ENCODE measurements at places on chromosomes 3 and 15.
A peak's percentile ranks its signal among the peaks of the same experiment; 100 is the strongest.

DNA sequence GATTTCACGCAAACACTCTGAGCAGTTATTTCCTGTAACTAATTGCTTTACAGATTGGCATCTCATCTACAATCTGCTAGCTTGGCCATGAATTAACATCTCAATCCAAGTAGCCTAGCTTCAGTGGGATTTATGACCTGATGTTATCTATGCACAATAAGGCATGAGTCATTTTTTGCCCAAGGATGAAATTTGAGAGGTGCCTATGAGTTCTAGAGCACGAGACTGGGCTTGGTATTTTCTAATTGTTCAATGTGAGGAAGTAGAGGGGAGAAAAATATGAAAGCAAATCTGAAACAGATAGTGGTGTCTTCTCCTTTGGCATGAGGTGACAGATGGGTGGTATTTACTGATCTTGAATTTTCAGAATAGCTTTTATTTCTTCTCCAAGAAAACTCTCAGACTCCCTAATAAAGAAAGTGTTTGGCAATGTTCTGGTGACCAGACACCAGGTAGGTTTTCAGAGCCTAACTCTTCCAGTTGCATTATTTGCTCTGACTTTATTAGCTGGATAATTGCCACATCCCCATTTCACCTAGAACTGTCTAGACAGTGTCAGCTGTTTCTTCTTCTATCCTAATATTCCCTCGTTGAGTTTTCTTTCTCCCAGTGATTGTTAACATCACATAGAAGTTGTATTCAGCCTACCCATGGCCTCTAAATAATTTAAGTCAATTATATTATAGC is 301.0 kb upstream of the UMPS start:
- DNase-seq, result no peak

GRCh38 chr15:88912500-88912921 is 668 bp downstream of the MFGE8 start:
- DNase-seq, result no peak

GRCh38 chr15:88274553-88275460 is 18.3 kb upstream of the NTRK3 start:
- no peak for DNase-seq

GRCh38 chr3:43081796-43082195 is 24.1 kb downstream of the POMGNT2 start:
- DNase-seq, result no peak

DNA sequence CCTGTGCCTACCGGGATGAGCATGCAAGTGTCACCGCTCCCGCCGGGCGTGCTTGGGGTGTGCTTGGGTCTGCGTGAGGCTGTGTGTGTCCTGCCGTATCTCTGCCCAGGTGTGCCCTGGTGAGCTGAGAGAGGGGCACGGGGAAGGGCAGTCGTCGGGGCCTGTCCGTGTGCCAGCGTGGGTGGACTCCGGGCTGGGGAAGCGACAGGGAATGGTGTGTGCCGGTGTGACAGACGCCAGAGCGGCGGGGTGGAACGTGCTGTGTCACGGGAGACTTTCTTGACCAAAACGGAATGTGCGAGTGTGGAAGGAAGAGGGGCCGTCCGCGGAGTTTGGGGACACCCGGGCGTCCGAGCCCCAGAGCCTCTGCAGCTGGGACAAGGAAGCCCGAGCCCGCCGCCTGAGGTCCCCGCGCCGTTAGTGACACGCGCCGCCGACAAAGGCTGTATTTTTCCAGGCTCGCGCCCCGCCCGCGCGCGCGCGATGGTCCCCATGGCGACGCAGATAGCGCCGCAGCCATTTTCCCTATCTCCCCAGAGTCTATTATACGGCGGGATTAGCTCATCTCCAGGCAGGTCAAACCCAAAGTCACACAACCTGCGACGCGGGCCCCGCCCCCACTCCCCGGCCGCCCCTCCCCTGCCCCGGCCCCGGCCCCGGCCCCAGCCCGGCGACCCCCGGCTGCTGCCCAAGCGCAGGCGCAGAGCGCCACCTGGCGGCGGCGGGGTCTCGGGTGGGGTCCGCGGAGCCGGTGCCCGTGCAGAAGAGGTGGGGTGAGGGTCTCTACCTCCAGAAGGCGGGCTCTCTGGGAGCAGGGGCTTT is 4.5 kb upstream of the GATA2 start:
- peak; percentile 46 for DNase-seq

DNA sequence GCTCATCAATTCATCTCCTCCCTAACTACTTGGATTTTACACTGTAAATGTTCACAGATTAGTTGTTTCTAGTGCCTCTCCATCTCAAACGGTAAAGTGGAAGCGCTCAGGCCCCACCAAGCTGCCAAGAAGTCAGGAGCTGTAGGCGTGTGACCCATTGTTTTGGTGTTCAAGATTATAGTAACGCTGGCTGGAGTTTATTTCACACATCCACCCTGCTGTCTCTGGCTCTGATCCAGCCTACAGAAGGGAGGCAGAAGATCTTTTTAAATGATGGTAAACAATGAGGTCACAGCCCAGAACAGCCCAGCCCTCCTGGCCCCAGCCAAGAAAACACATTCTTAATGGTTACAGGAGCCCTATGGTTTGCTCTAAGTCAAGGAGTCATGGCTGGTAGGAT is 25.7 kb upstream of the GALNT15 start:
- no peak for DNase-seq

GRCh38 chr3:155179966-155180757 is 100.0 kb downstream of the MME start:
- DNase-seq, result no peak

- DNase-seq, result no peak
Observed at GRCh38 chr3:150407808-150408220, 284 bp upstream of the TSC22D2 start.

GRCh38 chr15:58755956-58756355 is 6.4 kb upstream of the ADAM10 start:
- no peak for DNase-seq

DNA sequence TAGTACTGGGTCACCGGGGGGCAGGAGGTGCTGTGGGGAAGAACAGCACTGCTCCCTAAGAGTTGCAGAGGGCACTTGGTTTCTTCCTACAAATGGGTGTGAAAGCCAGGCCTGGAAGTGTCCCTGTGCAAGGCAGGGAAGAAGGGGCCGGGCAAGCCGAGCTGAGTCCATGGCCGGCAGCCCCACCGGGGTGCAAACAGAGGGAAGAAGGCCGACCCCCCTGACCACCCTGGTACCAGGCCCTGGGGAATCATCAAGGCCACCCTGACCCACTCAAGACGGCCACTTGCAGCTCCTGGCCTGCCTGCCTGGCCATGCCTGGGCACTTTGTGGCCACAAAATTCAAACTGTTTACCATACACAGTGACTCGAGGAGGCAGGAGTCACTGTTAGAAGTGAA is 8.7 kb upstream of the DNAJB8 start:
- DNase-seq, result no peak

DNA sequence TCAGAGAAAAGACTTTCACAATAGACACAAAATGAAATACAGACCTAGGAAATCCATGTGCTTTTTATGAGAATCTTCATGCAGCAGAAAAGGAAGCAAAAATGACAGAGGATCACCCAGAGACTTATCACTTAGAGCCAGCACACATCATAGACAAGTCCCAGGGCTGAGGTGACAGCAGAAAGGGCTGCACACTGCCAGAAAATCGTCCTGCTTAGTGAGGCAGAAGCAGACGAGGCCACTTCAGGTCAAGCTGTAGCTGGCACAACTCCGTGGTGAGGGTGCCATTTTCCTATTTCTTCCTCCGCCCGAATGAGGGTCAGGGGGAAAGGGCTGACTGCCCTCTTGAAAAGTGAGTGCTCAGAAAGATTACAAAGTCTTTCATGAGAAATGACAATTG is 95.9 kb upstream of the TNIK start:
- DNase-seq, result no peak

- no peak for DNase-seq
Observed at GRCh38 chr3:12885583-12885930, 44.2 kb upstream of the RPL32 start.

- DNase-seq, result no peak
Observed at GRCh38 chr3:72186400-72186855, 401.5 kb upstream of the PROK2 start.

- peak; percentile 40 for DNase-seq
Observed at GRCh38 chr15:75758071-75758872, 45.6 kb upstream of the CSPG4 start.

DNA sequence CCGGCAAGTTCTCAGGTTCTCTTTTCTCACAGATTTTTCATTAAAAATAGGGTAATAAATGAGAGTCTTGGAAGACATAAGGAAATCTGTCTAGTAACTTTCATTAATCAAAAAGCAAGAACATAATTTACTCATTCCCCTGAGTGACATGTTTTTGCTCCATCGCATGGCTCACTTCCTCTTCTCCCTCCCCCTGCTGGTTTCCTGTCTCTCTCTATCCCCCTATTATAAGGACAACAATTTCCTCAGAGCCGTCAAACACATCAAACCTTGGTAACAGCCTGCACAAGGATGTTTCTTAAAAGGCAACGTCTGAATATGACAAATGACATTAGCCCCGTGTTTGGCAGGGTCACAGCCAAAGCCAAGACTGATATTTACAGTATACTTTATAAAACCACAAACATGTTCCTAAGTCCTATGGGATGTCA is 1149.6 kb downstream of the IGSF11 start:
- DNase-seq, result no peak

- DNase-seq, result no peak
Observed at GRCh38 chr3:194282436-194283122, 68.5 kb downstream of the CPN2 start.

GRCh38 chr15:74635228-74635627 is 19.6 kb downstream of the CLK3 start:
- DNase-seq, result peak; percentile 46

DNA sequence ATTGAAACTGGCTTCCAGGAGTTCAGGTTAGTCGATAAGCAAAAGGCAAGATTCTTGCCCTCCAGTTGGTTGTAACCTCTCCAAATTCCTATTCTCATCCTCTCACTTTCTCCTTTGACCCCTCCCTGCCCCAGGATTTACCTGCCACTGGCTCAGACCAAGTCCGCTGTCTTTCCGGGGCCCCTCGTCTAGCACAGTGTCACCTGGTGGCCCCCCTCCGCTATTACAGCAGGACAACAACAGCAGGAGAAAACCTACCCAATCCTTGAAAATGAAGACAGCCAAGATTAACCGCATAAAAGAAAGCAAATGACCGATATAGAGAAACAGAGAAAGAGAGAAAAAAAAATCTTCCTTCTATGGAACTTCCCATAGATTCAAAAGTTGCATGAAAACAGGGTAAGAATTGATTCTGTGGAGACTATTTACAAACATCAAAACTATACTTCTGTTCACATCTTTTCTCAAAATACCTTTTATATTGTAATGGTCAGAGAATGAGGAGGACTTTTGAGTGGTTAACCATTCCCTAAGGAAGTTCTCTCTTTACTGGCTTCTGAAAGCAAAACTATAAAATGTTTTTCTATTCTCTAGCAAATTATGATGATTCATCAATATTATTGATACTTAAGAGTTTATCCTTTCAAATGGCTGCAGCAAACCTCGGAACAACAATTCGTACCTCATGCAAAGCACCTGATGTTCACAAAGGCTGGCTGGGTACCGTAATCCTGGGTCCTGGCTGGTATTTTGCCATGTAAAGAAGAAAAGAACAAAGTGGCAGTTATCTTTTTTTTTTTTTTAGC is 10.0 kb upstream of the ST8SIA2 start:
- no peak for DNase-seq

DNA sequence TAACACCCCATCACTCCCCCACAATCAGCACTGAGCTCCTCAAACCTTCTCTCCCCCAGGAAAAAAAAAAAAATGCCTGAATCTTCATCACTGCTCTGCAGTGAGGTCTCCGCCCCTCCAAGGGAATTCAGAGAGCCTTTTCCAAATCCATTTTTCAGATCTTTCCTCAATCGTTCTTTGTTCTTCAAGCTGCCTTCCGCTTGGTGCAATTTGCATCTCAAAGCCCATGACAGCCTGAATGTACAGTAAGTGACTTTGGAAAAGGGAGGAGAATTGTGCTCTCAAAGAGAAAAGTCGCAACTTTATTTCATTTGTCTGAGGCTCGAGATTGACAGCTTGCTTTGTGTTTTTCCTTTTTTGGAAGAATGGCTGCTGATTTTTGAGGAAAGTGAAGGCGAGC is 75.0 kb downstream of the CORO2B start:
- DNase-seq, result no peak

- DNase-seq, result no peak
Observed at GRCh38 chr15:82554849-82555248, 14.6 kb upstream of the RPS17 start.

DNA sequence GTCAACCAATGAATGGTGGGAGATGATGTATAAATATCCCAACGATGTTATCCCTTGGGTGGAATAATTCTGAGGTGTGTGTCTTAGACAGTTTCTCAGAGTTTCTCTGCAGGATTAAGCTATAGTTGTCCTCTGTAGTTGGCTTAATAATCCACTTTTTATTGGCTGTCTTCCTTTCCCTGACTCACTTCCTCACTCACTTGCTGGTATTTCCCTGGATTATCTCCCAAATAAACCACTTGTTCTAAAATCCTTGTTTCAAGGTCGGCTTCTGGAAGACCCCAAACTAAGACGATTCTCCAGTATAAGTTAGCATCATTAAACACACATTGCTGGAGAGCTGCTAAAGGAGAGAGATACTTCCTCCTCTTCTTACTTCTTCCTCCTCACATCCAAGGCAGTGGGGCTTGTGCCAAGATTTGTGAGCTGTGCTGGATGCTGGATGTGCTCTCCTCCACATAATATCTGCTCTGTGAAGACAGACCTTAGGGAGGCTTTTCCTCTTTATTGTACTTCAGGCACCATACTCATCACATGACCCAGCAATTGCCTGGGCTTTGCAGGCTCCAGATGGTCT is 22.5 kb upstream of the ROPN1 start:
- no peak for DNase-seq

DNA sequence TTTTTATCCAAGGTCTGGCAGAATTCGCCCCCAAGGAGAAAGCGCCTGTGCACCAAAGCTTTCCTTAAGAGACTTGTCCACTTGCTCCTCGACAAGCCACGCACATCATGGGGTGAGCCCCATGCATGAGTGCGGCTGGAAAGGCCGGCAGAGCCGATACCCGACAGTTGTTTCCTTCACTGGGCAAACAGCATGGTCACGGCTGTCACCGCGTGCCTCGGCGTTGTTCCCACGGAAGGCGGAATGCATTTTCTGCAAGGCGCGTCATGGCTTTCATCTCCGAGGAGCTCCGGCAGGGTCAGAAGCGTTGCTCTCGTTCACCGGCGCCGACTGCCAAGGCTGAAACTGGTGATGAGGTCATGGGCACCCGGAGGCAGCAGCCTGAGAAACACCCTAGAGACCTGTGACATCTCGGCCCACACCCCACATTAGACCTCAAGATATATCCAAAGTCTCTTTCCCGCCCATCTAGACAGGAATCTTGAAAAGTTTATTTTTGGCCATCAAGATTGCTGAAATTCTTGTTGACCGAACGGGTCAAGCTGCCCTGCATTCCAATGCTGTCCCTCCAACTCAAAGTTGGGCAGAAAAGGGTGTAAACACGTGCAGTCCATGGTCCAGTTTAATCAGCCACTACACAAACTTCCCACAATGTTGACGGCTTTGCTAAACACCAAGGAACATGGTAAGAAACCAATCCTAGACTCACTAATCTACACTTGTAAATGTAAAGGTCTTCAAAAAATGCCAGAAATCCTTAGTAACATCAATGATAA is 604 bp upstream of the TJP1 start:
- DNase-seq, result no peak

DNA sequence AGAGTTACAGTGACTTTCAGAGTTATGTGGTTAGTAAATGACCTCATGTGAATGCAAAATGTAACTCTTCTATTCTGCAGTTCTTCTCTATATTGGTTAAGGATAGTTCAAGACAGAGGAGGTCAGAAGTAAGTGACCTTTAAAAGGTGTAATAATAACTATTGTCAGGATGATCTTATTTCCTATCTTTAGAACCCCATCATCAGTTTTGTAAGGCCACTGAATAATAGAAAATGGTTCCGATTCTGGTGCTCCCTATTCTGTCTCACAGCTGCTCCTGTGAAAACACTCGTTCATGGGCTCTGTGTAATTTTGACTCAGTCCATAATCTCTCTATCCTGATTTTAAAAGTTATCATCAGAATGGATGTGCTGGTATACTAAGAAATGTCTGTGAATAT is 463.3 kb downstream of the LPP start:
- no peak for DNase-seq
